ENCODE measurements at places on chromosomes 2 and 18.

DNA sequence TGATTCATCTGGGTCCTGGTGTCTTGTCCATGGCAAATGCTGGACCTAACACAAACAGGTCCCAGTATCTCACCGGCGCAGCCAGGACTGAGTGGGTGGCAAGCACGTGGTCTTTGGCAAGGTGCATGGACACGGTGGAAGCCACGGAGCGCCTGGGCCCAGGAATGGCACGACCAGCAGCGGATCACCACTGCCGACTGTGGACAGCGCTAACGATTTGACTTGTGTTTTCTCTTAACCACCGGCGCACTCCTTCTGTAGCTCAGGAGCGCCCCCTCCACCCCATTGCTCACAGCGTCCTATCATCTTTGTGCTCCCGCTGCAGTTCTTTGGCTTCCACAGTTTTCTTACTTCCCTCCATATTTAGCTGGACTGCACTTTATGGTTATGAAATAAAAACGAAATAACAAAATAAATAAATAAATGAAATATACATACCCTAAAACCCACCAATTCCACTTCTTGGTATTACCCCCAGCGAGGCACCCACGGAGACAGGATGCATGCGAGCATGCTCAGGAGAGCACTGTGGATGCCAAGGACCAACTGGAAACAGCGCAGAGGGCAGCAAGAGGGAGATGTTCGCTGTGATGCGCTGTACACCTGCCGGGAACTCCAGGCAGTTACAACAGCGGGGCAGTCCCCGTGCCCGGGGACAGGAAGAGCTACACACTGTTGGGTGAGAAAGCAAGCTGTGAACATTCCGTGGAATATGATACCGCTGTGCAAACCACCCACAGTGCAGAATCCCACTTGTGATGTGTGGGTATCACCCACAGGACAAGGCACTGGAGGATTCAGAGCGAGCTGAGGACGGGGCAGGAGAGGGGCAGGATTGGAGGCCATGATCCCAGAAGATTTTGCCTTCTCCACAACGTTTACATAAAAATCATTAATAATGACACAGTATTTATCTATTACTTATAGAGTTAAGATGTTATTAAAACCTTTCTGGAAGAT lies 7.0 kb upstream of the CIDEA start:
- no peak for DNase-seq

DNA sequence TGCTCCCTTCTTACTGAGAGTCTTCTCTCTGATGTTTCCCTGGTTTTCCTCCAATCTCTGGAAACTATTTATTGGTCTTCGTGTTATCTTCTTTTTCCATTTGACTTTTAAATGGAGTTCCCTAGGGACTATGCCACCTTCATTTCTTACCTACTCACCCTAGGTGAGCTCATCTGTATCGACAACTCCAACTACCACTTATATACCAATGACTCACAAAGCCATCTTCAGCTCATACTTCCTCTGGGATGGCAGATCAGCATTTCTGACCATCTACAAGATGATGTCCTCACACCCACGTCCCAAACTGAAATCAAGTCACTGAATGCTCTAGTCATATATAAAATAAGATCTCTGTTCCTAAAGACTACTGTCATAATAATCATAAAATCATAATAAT lies 40.6 kb downstream of the CFAP210 start:
- no peak for DNase-seq

DNA sequence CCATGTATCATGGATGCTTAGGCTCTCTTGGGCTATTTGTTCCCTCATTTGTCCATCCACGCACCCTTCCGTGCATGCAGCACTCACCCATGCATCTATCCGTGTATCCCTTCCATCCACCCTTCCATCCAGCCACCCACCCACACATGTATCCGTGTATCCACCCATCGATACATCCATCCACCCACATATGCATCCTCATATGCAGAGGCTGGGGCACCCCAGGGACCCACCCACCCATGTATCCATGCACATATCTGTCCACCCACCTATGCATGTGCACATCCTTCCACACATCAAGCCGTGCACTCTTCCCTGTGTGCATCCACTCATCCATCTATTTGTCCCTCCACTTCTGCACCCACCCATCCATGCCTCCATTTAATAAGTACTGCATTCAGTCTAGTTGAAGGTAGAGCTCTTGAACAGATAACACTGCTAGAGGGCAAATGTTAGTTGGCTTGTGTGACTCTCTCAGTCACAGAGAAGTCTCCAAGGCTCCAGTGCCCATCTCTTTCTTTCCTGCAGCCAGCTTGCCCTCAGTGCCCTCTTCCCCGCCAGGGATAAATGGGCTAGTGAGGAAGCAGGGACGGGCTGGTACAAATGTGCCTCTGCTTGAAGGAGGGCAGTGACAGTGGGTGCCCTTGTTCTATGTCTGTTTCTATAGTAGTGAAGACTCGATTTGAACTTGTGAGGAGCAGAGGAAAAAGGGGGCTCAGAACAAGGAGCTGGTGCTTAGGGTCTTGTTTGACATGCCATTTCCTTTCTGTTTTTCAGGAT lies 61.5 kb downstream of the EMILIN2 start:
- DNase-seq = peak; percentile 46

GRCh38 chr18:49784427-49785185 lies 28.7 kb downstream of the ACAA2 start:
- no peak for DNase-seq
